Hindlimb muscle (tissue), 1 donor: ENCODE measurements at places on chromosomes 13 and 19. TPM values are rescaled to one million over a fixed set of nuclear protein-coding genes. Genes with fewer than 3 reads are reported as not detected.
A peak's percentile ranks its signal among the peaks of the same experiment; 100 is the strongest.

Gene BCAM
- 262 TPM for polyA plus RNA-seq

Gene NAXD
- 31.2 TPM for polyA plus RNA-seq

Gene ZNF253
- polyA plus RNA-seq = 11.9 TPM

Gene MBD3L3
- not detected for polyA plus RNA-seq

Gene EDNRB
- 10.6 TPM for polyA plus RNA-seq

Gene FBN3
- 14.4 TPM for polyA plus RNA-seq

Gene PRX
- 11.7 TPM for polyA plus RNA-seq

Gene CGB2
- polyA plus RNA-seq = not detected

GRCh38 chr13:48242677-48243076, 9.7 kb downstream of the ITM2B start:
- DNase-seq = no peak

- no peak for DNase-seq
Measured at GRCh38 chr19:55471266-55471665, 5.2 kb upstream of the ZNF628 start.

- DNase-seq = no peak
Measured at GRCh38 chr13:41502673-41503072, 45.3 kb downstream of the RGCC start.

DNA sequence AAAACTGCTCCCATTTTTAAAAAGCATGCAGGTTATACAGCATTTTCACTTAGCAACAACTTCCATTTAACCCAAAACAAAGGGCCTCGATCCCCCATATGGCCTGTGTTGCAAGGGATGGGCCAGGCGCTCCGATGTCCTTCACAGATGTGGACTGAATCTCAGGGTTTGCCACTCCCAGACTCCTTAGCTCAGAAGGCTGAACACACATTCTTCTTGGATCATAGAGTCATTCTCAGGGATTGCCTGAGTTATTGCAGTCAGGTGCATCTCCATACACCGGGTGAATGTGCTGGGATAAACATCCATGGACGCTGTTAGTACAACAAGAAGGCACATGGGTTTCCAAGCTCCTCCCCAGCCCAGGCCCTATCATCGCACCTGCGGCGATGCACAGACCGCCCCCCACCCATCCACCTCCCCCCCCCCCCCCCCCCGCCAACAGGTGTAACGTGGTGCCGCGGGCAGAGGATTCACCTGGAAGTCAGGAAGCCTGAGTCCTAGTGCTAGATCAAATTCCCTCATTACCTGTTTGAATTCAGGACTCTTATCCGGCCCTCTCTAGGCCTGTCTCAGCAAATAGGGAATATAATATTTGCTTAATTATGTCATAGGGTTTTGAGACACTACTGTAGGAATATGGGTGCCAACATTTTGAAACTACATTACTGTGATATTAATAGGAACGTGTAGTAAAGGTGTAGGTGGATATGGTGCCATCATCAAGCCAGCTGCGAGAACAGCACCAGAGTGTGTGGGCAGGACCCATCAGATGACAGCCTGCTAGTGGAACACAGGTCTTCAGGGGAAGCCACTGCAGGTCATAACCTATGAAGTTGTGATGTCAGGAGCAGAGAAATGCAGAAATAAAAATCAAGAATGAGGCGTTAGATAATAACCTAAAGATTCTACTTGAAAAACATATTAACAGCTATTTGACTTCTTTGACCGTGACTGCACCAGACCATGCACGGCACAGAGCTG, 110.9 kb downstream of the SACS start:
- peak; percentile 18 for DNase-seq

- no peak for DNase-seq
Measured at GRCh38 chr19:33086955-33087354, 6.0 kb downstream of the GPATCH1 start.

DNA sequence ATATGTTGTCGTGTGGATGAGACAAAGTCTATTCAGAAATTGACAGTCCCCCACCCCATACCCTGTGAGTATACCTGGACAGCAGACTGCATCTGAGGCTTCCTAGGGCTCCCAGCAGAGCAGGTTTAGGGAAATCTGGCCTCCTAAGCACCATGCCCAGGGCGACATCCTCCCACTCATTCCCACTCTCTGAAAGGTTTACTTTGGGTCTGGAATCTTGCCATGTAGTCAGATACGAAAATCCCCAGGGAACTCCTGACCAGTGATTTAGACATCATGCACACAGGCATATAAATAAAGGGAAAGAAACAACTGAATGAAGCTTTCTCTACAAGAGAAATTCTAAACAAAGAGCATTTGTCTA, 717 bp upstream of the NALCN start:
- no peak for DNase-seq

- no peak for DNase-seq
Measured at GRCh38 chr13:99572131-99572530, 70.9 kb downstream of the TM9SF2 start.

DNA sequence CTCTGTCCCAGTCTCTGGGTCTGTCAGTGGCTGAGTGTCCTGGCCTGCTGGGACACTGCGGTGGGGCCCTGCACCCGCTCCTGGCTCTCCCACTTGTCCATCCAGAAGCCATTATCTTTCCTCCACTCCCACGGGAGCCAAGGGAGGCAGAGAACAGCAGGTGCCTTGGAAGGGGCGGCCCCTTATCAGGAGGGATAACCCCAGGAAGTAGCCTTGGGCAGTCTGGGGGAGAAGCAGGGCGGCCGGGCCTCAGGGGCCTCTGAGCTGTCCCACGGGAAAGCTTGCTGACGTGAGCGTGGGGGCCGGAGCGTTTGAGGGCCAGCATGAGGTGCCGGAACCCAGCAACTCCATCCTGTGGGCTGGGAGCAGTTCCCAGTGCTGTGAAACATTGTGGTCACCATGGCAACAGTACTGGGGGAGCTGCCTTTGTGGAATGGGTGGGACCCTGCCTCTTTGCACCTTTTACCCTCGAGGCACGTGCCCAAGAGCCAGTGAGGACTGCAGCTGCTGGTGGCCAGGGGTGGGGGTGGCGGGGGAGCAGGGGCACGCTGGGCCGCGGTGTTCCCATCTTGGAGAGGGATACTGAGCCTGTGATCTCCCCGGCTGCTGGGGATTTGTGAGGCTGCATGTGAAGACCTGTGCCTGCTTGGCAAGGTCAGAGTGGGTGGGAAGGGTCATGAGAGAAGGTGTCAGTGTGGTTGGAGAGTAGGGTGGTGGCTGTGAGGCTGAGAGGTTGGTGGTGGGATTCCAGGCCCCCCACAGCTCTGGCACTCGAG, 20.9 kb downstream of the KLHL26 start:
- no peak for DNase-seq

GRCh38 chr13:109152311-109152820, 523.0 kb downstream of the MYO16 start:
- DNase-seq = no peak

GRCh38 chr13:95523598-95523997, 28.9 kb upstream of the CLDN10 start:
- DNase-seq = no peak

DNA sequence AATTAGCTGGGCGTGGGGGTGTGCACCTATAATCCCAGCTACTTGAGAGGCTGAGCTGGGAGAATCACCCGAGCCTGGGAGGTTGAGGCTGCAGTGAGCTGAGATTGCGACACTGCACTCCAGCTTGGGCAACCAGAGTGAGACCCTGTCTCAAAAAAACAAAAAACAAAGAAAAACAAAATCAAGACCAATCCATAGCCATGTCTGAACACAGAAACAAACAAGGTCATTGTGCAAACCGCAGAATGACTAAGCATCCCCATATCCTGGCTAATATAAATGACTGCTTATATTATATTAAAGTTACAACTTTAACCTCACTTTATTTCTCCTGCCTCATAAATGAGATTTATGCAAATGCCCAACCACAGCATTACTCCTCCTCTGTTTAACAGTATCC, 2.3 kb upstream of the LYPD3 start:
- no peak for DNase-seq

GRCh38 chr19:44741841-44742329, 6.6 kb upstream of the BCL3 start:
- DNase-seq = peak; percentile 95

GRCh38 chr13:40116008-40116407, 460.5 kb downstream of the COG6 start:
- DNase-seq = no peak

DNA sequence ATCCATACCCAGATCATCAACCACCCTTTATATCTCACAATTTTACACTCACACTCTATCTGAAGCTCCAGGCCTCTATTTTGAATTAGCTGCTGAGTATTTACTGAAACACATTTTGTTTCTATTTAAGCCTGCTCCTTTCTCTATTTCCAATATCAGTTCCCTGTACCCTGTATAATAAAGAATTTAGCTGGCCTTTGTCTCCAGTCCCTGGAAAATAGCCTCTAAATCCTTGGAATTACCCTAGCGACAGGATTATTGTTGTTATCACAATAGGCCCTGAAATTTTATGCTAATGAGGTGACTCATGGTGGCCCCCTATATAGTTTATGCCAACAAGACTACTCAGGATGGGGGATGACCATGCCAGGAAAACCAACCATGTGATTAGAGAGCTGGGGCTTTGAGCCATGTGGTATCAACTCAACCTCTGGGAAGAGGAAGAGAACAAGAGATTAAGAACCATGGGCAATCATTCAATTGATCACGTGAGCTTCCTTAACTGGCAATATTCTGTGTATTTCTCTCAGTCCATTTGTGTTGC, 72.7 kb downstream of the KATNAL1 start:
- no peak for DNase-seq

DNA sequence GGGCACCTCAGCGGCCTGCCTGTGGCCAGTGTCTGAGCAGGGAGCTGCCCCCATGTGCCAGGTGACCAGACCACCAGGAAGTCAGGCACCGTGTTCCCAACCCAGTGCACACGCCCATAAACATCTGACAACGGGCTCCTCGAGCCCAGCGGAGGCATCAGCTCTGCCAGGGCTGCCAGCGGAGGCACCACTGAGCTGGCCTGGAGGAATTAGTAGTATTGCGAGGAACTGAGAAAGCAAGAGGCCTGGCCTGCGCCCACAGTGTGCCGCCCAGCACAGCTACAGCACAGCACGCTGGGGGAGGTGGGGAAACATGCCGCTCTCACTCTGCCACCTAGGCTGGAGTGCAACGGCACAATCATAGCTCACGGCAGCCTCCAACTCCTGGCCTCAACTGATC, 44.6 kb downstream of the ANKRD27 start:
- no peak for DNase-seq
